LHCN-M2 (cell line): ENCODE measurements at places on chromosomes 3 and 15.

GRCh38 chr15:51793521-51794305 lies 35.7 kb upstream of the TMOD3 start:
- no peak for DNase-seq

DNA sequence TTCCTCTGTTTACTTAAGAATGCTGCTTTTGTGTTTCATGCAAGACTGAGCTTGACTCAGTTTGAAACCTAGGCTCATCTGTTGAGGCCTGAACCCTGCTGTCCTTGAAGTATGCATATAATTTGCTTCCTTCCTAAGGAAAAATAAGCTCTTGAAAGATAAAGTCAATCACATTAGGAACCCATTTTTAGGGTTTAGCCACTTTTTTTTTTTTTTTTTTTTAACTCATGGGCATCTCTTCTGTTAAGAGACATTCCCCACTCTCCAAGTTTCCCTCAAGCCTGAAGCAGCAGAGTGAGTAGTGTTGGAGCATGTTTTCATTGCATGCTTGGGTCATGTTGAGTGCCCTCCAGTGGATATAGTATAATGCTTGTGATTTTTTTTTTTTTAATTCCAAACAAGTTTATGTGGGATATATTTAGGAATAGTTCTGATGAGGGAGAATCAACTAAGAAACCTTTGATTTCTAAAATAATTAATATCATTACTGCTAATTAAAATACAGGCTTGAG lies 3.6 kb downstream of the CTNNB1 start:
- peak; percentile 76 for DNase-seq

DNA sequence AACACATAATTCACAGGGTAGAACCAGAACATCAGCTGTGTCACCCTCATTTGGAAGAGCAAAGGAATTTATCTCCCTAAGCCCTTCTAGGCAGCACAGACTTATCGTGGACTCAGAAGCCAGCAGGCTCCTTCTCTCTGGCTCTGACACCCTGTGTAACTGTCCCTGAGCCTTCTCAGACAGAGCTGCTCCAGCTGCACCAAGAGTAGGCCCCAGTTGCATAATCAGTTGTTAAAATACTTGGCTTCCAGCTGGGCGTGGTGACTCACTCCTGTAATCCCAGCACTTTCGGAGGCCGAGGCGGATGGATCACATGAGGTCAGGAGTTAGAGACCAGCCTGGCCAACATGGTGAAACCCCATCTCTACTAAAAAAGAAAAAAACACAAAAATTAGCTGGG lies 49.4 kb upstream of the ACVR2B start:
- DNase-seq, result peak; percentile 74

GRCh38 chr3:47825590-47825989 lies 22.7 kb downstream of the DHX30 start:
- DNase-seq, result no peak
